NCI-H2029 treated with DMSO at 0.1 percent for 48 hours (cell line): ENCODE measurements at places on chromosomes 11 and 22.

DNA sequence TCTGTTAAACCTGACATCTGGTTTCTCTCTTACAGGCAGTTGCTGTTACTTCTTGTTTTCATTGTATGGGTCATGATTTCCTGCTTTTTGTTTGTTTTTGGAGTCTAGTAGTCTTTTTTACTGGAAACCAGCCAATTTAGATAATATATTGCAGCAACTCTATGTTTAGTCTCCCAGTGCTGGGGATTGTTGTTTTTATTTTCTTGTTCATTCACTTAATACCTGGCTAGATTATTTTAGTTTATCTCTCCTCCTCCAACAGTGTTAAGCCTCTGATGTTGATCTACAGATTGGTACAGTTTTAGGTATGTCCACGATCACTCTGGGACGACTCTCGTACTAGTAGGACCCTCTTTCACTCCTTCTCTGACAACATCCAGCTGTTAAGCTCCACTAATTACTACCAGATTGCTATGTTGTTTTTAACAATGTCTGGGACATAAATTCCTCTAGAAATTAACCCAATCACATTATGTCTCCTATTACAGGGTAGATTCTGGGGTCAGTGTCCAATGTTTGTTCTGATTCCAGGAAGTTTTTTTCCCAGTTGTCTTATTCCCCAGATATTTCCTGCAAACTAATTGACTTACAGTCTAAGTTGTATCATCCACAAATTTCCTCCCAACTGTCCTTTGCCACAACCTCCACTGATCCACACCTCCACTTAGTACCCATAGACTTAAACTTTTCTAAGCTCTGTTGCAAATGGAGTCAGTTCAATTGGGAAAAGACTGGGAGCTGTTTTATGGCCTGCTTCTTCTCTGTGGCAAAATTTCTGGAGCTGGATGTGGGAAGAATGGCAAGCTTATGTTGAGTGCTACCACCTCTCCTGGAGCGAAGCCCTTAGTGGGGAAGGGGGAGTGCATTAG lies 1280.6 kb upstream of the CNTN5 start:
- no peak for DNase-seq

DNA sequence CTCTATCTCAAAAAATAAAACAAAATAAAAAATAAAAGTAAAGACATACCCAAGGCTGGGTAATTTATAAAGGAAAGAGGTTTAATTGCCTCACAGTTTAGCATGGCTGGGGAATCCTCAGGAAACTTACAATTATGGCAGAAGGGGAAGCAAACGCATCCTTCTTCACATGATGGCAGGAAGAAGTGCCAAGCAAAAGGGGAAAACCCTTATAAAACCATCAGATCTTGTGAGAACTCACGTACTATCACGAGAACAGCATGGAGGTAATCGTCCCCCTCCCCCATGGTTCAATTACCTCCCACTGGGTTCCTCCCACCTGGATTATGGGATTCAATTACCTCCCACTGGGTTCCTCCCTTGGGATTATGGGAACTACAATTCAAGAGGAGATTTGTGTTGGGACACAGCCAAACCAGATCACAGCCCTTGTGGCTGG lies 8.3 kb upstream of the SSTR3 start:
- DNase-seq: no peak

- DNase-seq: no peak
These were observed 8.8 kb downstream of the BMAL1 start for GRCh38 chr11:13286279-13286821.

DNA sequence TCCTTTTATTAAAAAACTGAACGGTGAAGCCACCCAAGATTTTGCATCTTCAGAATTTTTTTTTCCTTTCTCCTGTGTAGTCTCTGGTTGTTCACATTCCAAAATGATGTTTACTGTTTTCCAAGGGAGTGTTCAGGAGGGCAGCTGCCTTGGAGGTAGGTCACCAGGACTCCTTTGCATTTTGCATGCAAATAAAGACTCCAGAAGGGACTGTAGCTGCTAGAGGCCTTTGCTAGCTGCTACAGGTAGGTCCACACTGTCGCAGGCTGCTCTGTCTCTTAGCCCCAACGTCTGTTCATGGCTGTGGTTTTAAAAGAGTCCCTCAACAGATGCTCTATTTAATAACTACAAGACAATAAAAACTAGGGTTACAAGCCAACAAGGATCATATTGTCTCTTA lies 11.4 kb downstream of the CTSC start:
- DNase-seq: no peak

GRCh38 chr22:45969414-45969799 lies 7.6 kb downstream of the WNT7B start:
- no peak for DNase-seq

GRCh38 chr11:13721760-13722159 lies 53.3 kb downstream of the FAR1 start:
- no peak for DNase-seq

DNA sequence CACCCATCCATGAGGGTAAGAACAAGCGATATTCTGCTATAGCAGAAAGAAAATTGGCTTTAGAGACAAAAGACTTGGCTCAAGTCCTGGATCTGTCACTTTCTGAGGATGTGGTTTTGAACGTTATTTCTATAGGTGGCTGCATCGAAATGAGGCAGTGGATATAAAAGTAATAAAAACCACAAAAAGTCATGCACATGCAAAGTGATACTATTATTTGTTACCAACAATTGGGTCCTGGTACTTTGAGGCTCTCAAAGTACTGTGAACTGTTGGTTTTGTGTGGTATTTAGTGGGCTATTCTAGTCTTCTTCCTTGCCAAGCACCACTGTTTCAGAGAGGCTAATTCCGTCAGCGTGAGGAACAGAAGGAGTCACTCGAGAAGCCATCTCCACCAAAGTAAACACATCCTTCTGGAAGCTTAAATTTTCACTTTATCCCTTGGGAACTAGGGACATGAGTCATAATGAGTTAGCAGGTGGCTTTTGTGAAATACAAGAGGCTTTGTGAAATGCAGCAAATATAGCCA lies 13.1 kb downstream of the UBASH3B start:
- peak; percentile 67 for DNase-seq

GRCh38 chr22:23742505-23743264 lies 8.2 kb downstream of the ZNF70 start:
- DNase-seq: no peak

- DNase-seq: no peak
These were observed 5.4 kb downstream of the SLC25A45 start for GRCh38 chr11:65377036-65377435.

DNA sequence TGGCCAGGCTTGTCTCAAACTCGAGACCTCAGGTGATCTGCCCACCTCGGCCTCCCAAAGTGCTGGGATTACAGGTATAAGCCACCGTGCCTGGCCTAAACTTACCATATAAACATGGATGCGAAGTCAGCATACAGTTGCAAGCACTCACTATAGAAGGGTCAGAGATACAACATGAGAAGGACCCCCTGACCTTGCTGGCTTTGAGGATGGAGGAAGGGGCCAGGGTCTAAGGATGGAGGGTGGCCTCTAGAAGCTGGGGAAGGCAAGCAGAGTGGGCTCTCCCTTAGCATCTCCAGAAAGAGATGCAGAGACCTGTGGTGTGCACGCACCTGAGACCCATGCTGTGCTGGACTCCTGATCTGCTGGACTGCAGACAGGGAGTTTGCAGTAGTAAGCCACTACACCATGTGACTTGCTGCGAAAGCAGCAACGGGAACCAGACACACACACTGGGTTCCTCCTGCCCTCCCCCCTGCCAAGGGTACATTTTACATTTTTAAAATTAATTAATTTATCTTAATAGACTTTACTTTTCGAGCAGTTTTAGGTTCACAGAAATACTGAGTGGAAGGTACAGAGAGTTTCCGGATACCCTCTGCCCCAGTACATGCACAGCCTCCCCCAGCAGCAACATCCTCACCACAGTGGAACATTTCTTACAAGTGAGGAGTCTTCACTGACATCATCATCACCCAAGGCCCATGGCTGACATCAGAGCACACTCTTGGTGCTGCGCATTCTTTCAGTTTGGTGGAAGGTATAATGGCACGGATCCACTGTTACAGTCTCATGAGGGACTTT lies 170.1 kb upstream of the B3GAT1 start:
- DNase-seq: no peak

DNA sequence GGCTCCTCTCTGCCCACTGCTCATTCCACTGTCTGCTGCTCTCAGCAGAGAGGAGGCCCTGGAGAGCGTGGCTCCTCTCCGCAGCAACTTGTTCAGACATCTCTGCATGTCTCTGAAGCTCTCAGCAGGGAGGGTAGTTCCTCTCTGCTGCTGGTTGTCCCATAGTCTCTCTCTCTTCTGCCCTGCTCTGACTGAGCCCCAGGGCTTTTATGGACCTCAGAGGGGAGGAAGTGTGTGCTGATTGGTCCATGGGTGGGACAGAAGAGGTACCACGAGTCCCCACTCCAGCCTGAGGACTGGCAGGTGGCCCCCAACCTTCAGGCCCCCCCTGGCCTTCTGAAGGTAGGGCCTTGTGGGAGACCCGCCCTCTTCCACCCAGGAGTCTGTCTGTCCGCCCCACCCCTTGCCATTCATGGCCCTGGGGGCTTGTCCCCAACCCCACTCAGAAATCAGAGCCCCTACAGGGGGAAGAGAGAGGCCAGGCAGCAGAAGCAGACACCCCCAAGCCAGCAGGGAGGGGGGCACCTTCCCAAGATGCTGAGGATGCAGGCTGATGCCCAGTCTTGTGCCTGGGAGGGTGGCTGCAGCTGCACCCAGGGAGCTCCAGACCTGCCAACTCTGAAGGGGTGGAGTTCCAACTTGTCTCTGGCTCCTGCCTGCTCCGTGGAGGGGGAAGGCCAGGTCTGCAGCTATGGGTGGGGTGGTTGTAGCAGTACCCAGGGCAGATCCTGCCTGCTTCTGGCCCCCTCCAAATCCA lies 35.1 kb downstream of the C11orf91 start:
- no peak for DNase-seq

DNA sequence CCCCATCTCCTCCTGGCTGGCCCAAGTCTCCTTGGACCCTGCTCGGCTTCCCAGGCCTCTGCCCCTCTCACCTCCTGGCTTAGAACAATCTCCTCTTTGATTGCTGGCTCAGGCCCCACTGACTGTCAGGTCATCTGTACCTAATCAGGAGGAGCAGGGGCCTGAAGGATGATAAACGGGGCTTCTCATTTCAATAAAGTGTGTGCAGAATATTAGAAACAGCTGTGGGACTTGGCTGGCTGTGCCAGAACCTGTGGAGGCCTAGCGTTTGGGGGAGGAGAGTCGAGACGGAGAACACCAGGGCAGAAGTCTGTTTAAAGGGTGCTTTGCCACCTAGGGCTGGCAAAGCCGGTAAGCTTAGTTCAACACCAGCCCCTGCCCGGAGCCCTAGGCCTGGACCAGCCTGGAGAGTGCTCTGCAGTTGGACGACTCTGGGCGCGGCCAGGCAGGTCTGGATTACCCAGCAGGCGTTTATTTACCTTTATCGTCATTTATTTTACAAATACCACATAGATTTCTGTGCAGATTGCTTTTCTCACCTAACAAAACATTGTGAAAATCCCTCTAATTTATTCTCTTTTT lies 10.1 kb upstream of the VSIG10L2 start:
- DNase-seq: no peak

GRCh38 chr11:11860103-11860979 lies 18.6 kb downstream of the USP47 start:
- no peak for DNase-seq
